Memory B cell (primary cell): ENCODE measurements at places on chromosomes 1 and 21.

DNA sequence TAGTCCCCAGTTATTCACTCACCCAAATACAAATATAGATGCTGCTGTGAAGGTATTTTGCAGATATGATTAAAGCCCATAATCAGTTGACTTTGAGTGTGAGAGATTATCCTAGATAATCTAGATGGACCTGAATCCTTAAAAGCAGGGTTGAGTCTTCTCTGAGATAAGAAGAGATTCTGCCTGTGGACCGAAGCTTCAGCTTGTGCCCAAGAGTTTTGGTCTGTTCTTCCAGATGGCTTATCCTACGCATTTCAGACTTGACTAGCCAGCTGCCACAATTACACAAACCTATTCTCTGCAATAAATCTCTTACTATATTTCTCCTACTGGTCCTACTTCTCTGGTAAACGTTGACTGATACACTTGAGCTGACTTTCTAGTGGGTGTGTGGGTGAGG, 145.1 kb downstream of the KCNJ6 start:
- H3K36me3 ChIP-seq: no peaks in the 10 kb centered on the region
- H3K4me3 ChIP-seq: no peak overlapping the region
- no peaks in the 10 kb centered on the region for H3K4me1 ChIP-seq
- no peak overlapping the region for H3K27ac ChIP-seq
- DNase-seq: no peak

GRCh38 chr21:21767276-21767675, 769.1 kb downstream of the NCAM2 start:
- no peak overlapping the region for H3K27ac ChIP-seq
- no peak overlapping the region for H3K4me3 ChIP-seq
- H3K36me3 ChIP-seq: no peaks in the 10 kb centered on the region
- no peaks in the 10 kb centered on the region for H3K27me3 ChIP-seq
- DNase-seq: no peak

- DNase-seq: no peak
- no peak overlapping the region for H3K4me3 ChIP-seq
- H3K27me3 ChIP-seq: no peaks in the 10 kb centered on the region
- no peak overlapping the region for H3K27ac ChIP-seq
Observed at GRCh38 chr1:81809808-81810207, 9.1 kb downstream of the ADGRL2 start.

DNA sequence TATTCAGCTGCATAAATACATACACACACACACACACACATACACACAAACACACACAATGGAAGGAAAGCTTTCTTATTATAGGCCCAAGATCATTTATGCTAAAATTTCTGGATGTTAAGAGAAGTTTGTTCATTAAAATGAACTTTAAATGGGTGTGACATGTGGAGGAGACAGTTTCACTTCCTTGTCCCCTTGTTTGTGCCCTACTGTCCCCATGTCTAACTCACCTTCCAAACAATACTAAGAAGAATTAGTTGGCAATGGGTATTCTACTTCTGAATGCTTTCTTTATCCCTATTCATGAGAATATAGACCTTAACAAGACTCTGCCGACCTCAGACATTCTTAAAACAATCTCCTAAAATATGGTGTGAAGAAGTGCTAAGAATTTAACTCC, 63.5 kb upstream of the NRIP1 start:
- H3K4me3 ChIP-seq: no peak overlapping the region
- DNase-seq: no peak
- peaks cover 8% of the 10 kb centered on the region for H3K4me1 ChIP-seq
- H3K36me3 ChIP-seq: no peaks in the 10 kb centered on the region
- peak overlapping the region; percentile 64 for H3K27ac ChIP-seq

DNA sequence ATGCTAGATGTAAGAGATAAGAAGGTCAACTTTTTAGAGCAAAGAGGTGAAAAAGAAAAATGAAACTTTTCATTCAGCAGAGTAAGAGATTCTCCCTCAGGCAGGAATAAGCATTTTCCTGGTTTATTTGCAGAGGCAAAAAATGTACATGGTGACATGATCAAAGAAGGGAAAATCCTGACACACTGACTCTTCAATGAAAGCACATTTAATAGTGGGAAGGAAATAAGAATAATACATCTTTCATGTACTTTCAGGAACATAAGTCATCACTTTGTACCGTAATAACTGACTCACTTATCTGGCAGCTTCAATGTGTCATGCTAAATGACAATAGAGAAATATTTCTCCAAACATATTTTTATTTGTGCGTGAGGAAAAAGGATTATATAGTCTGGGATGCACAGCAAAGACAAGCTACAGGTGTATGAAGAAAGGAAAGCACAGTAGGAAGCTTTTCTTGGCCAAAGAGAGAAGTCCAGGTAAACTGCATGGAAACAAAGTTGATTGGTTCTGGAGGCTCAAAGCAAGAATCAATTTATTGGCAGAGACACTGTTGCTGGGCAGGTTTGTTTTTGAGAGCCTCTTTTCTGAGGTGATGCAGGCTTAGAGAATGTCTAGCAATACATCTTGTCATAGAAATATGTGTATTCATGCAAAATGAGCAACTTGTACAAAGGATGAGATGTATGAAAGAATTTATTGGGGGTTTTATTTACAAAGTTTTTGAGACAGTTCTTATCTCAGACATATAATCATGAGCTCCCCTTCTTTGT, 1409.0 kb downstream of the PLA2G4A start:
- no peak overlapping the region for H3K4me3 ChIP-seq
- H3K4me1 ChIP-seq: no peaks in the 10 kb centered on the region
- H3K27me3 ChIP-seq: no peaks in the 10 kb centered on the region
- no peaks in the 10 kb centered on the region for H3K36me3 ChIP-seq
- H3K27ac ChIP-seq: no peak overlapping the region
- DNase-seq: no peak

DNA sequence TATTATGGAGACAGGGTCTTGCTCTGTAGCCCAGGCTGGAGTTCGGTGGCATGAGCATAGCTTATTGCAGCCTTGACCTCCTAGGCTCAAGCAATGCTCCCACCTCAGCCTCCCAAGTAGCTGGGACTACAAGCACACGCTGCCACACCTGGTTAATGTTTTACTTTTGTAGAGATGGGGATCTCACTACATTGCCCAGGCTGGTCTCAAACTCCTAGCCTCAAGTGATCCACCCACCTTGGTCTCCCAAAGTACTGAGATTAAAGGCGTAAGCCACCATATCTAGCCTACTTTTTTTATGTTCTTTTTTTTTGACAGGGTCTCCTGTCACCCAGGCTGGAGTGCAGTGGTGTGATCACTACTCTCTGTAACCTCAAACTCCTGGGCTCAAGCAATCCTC, 5.9 kb upstream of the BCL2L15 start:
- no peak for DNase-seq
- H3K36me3 ChIP-seq: peaks cover 21% of the 10 kb centered on the region
- H3K27ac ChIP-seq: peak overlapping the region; percentile 52
- peaks cover 4% of the 10 kb centered on the region for H3K4me1 ChIP-seq
- H3K27me3 ChIP-seq: no peaks in the 10 kb centered on the region

DNA sequence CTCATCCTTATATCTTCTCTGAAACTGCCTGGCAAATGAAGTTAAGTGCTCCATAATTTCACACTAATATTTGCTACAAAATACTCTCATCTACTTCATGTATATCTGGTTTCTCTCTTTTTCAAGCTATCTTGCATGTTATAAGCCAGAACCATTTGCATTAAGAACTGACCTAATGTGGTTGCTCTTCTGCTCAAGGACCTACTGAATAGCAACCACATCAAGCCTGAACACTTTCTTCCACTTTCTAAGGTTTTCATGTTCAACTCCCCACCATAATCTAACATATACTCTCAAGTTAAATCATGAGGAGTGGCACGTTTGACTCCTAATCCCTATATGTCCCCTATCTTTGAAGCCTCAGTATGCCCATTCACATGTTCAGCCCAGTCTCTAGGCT, 27.2 kb downstream of the RGS1 start:
- DNase-seq: no peak
- peaks cover 2% of the 10 kb centered on the region for H3K27me3 ChIP-seq
- no peak overlapping the region for H3K4me3 ChIP-seq
- H3K27ac ChIP-seq: peak overlapping the region; percentile 8

GRCh38 chr1:206847337-206847834, 18.0 kb upstream of the IL20 start:
- H3K4me1 ChIP-seq: no peaks in the 10 kb centered on the region
- H3K36me3 ChIP-seq: no peaks in the 10 kb centered on the region
- H3K4me3 ChIP-seq: no peak overlapping the region
- DNase-seq: no peak

GRCh38 chr1:6200188-6200809, 904 bp upstream of the RPL22 start:
- H3K4me1 ChIP-seq: peaks cover 27% of the 10 kb centered on the region
- peak overlapping the region; percentile 24 for H3K27ac ChIP-seq
- no peak for DNase-seq
- H3K36me3 ChIP-seq: peaks cover 17% of the 10 kb centered on the region
- peak overlapping the region; percentile 95 for H3K4me3 ChIP-seq
- peaks cover 1% of the 10 kb centered on the region for H3K27me3 ChIP-seq

DNA sequence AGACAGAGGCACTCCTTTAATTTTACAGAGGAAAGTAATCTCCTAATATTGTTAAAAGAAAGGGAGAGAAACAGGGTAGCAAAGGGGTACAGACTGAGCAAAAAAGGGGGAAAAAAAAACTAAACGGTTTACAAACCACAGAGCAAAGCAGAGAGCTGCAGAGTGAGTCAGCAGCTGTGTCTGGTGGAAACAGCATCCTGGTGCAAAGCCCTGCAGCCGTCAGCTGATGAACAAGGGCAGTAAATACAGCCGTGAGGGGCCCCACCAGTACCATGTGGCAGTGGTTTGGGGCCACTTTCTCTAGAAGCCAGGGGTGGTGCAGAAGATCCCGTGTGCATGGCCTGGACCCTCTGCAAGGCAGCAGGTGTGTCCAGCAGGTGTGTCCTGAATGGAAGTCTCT, 111.3 kb downstream of the ERG start:
- DNase-seq: no peak
- no peaks in the 10 kb centered on the region for H3K4me1 ChIP-seq
- H3K27me3 ChIP-seq: peaks cover 8% of the 10 kb centered on the region
- H3K36me3 ChIP-seq: no peaks in the 10 kb centered on the region
- H3K4me3 ChIP-seq: no peak overlapping the region

GRCh38 chr1:246785494-246786111, 61.4 kb downstream of the SCCPDH start:
- H3K27ac ChIP-seq: peak overlapping the region; percentile 41
- peaks cover 13% of the 10 kb centered on the region for H3K27me3 ChIP-seq
- peaks cover 3% of the 10 kb centered on the region for H3K36me3 ChIP-seq

DNA sequence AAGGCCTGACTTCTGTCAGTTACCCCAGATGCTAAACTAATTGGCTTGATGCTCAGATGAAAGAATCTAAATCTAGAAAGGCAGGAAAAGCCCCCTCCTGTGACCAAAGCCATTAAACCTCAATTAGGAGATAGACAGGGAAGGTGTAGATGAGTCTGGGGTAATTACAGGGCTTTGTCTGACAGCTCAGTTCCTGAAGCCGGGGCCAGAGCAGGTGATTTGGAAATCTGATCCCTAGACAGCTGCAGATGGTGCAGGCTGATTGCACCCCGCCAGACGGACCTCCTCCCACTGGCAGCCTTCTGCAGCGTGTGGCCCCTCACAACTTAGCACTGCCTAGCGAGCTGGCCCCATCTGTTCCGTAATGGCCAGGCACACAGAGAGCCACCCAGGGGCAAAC, 395.1 kb downstream of the HLX start:
- no peak for DNase-seq
- H3K4me3 ChIP-seq: no peak overlapping the region
- H3K27me3 ChIP-seq: peaks cover 7% of the 10 kb centered on the region
- H3K36me3 ChIP-seq: no peaks in the 10 kb centered on the region
- H3K4me1 ChIP-seq: no peaks in the 10 kb centered on the region
- H3K27ac ChIP-seq: no peak overlapping the region

- H3K27ac ChIP-seq: peak overlapping the region; percentile 69
- H3K4me1 ChIP-seq: peaks cover 15% of the 10 kb centered on the region
- peaks cover 27% of the 10 kb centered on the region for H3K36me3 ChIP-seq
Observed at GRCh38 chr1:40450495-40451237, 390 bp downstream of the ZFP69B start.

GRCh38 chr1:220872296-220872695, 6.9 kb upstream of the HLX start:
- no peak overlapping the region for H3K4me3 ChIP-seq
- no peak overlapping the region for H3K27ac ChIP-seq
- peaks cover 5% of the 10 kb centered on the region for H3K27me3 ChIP-seq

DNA sequence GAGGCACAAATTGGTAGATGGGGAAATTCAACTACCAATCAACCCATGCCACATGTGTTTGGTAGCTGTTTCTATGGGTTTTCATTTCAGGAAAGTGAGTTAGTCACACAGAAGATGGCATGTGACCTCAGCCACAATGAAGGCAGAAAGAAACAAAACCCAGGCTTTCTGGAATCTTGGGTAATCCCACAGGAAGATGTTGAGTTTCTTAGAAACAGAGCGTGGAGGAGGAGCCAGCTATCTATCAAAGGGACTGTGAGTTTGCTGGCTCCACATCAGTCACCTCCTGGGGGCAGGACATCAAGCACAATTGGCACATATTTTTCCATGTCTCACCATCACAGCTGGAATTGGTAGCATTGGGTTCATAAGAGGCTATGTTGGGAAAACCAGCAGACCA, 188.9 kb upstream of the PLXNA2 start:
- no peak overlapping the region for H3K27ac ChIP-seq
- peaks cover 2% of the 10 kb centered on the region for H3K27me3 ChIP-seq
- no peaks in the 10 kb centered on the region for H3K4me1 ChIP-seq
- DNase-seq: no peak
- H3K36me3 ChIP-seq: no peaks in the 10 kb centered on the region
